ENCODE measurements at places on chromosomes 5 and 9.

GRCh38 chr9:5869315-5870019, 21.2 kb upstream of the MLANA start:
- no peak for DNase-seq

DNA sequence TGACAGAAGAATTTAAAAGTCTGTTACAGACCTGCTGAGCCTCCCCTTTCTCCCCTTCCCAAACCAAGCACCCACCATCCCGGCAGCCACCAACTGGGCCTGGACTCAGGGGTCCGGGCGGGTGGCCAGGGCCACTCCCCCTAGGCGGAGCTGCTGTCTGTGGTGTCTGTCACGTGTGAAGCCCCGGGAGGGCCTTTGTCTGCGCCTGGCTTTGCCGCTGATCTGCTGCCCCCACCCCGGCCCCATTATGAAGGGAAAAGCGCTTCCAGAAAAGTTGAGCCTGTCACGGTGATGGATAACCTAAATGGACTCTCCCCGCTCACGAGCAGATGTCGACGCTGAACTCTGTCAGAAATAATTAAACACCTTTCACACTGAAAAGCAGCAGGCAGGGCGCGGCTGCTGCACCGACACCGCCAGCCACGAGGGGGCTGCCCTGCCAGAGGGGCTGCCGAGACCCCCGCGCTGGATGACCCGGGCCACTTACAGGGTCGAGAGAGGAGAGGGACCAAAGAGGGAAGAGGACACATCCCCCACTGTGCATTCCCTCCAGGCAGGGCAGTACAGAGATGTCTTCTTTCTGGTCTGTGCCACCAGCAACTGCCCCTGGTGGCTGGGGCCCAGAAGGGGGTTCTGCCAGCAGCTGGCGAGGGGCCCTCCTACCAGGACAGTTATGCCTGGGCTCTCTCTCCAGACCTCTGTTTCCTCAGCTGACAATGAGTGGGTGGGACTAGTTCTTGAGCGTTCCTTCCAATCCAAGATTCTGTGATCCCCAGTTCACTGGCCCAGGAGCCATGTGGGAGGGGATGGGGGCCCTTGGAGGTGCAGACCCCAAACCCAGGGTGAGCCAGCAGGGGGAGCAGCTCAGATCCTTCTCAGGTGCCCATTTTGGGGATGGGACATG, 36.0 kb upstream of the BARHL1 start:
- no peak for DNase-seq

GRCh38 chr5:77560677-77561263, 68.7 kb upstream of the WDR41 start:
- no peak for DNase-seq

- DNase-seq = no peak
These were observed 9.6 kb upstream of the AHRR start for GRCh38 chr5:311963-312362.

GRCh38 chr5:179802207-179802883, 4.3 kb downstream of the MGAT4B start:
- no peak for DNase-seq

DNA sequence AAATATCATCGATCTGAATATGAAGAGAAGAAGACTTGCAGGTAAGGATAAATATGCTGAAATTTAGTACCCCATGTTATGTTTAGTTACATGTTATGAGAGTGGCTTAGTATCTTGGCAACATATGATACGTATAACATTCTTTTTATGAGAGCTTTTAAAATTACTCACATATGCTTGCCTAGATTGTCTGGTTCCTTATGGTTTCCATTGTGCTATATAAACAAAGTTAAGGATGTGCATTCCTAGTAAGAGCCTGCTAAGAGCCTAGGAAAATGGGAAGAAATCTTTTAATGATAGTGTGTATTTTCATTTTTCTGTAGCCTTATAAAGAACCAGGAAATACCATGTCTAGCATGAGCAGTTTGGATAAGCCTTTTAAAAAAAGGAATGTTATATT, 112.0 kb upstream of the KCNN2 start:
- no peak for DNase-seq

GRCh38 chr5:58759745-58760144, 176.9 kb downstream of the RAB3C start:
- no peak for DNase-seq

- DNase-seq = no peak
These were observed 17.6 kb downstream of the ALDH7A1 start for GRCh38 chr5:126577415-126577814.

- DNase-seq = no peak
These were observed 219.6 kb downstream of the ENC1 start for GRCh38 chr5:74420947-74421346.

- no peak for DNase-seq
These were observed 1.5 kb downstream of the VDAC1 start for GRCh38 chr5:134003064-134003816.

DNA sequence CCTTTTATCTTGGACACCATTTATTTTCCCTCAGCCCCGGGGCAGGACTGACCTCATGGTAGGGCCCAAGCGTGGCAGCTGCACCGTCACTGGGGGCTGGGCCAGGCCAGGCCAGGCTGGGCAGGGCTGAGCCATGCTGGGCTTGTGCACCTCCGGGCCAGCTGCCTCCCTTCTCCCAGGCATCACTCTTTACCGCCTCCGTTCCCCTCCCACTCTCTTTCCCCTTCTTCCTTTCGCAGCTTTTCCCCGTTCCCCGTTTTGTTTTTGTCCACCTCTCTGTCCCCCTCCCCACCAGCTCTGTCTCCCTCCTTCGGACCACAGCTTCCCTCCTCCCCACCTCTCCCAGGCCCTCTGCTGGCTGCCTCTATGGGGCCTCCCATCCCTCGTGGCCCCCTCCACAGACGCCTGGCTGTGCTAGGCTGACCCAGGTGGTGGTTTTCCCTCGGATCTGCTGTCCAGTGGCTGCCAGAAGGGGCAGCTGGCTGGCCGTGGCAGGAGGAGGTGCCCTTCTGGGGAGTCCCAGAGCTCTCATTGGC, 17.9 kb downstream of the FGF18 start:
- no peak for DNase-seq

- DNase-seq = no peak
These were observed 205.1 kb downstream of the ADAMTSL1 start for GRCh38 chr9:18678821-18679590.

DNA sequence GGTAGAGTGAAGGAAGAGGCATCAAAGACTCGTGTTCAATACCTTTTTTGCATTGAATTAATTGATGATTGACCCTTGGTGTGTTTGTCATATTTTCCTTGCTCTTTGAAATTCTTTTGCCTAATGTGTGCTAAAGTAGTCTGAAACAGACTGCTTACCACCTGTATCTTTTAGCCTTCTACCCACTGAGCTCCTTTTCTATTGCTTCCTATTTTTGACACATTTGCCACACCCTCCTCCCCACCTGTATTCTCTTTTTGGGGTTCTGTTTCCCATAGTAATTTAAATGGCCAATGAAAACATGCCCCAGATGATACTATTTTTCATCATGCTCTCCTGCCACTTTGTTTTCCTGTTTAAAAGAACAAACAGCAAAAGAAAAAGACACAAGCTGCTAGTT, 78.5 kb downstream of the ZCCHC7 start:
- no peak for DNase-seq

DNA sequence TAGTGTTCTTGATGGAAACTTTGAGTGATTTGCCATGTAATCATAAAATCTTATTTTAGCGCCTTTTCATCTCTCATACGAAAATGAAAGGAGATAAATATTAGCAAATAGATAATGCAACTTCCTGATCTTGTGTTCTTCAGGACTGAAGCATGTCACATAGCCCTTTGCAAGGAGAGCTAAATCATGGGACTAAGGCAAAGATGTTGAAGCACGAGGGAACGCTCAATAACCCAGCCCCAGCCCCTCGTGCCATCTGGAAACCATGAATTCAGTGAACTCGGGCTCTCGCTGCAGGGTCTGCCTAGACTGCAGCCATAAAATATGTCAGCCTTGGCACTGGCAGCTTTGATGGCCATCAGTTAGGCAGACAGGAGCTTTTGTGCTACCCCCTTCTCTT, 58.2 kb downstream of the F2RL2 start:
- no peak for DNase-seq

GRCh38 chr5:84091127-84091799, 293.4 kb downstream of the EDIL3 start:
- DNase-seq = no peak

- no peak for DNase-seq
These were observed 58.2 kb upstream of the CER1 start for GRCh38 chr9:14780693-14781092.

DNA sequence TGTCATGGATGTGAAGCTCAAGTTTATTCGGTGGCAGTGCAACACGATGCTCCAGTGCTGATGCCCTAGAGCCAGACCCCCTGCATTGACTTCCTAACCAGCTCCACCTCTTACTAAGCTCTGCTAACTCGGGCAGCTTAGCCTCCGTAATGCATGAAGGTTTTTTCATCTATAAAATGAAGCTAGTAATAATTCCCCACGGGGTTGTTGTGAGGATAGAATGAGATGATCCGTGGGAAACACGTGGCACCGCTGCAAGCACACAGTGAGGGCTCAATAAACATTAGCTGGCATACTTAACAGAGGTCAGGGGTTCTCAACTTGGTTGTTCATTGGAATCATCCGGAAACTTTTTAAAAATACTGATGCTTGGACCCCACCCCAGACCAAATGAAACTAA, 6.8 kb downstream of the ENC1 start:
- DNase-seq = no peak
